ENCODE measurements at places on chromosomes 7 and 10. TPM values are rescaled to one million over a fixed set of nuclear protein-coding genes. Genes with fewer than 3 reads are reported as not detected.

DNA sequence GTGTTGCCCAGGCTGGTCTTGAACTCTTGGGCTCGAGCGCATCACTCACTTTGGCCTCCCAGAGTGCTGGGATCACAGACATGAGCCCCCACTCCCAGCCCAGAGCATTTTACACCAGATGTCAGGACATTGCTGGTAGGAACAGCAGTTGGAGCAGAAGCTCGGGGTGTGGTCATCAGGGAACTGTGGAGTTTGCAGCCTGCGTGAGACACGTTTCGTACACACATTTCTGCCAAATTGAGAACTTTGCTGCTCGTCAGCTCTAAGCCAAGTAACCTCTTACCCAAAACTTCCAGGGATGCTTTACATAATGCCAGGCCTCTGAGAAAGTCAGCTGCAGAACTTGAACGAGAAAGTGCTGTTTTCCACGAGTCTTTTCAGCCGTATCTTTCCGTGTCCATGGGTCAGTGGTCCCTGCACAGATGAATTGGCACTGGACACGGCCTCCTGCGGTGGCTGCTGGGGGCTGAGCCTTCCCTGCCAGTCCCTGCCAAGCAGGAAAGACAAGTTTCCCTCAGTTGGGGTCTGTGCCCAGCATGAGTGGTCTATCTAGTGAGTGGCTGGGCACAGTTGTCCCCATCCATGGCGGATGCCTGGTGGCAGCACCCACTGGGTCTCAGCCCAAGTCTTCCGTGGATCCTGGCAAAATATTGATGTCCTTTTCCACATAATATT is 54.4 kb downstream of the DNAJB6 start:
- ATAC-seq, result no peak

The PAPOLB gene
- 0.31 TPM for total RNA-seq

- no peak for ATAC-seq
These were observed 118.7 kb upstream of the CDK6 start for GRCh38 chr7:92955081-92955480.

DNA sequence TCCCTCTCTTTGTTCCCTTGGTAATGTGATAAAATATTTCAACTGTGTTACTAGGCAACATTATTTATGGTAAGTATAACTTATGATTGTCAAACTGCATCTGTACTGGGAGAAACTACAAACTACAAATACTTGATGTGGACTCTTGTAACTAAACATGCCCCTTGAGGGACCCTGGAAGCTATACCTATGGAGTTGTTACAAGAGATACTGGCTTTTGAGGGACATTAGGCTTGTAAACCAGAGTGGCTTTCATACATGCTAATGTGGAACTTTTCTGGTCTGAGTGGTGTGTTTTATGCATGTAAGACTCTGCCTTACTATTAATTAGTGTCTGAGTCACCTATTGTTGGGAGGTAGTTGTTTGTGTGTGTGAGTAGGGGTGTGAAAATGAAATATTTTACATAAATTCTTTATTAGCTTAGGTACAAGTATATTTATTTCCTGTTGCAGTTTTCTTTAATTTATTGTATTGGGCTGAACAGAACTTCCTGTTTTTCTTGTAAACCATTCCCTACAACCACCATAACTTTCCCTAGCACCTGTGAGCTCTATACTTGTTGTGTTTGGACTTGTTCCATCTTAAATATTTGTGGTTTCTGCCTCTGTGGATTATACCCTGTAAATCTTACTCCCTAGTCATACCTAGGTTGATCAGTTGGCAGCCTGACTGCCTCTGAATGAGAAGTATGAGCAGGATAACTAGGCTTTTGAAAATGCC is 49.8 kb downstream of the STK31 start:
- no peak for ATAC-seq

GRCh38 chr10:19250546-19250945 is 201.9 kb downstream of the MALRD1 start:
- ATAC-seq, result no peak

- ATAC-seq, result no peak
These were observed 1.9 kb upstream of the NDUFB2 start for GRCh38 chr7:140694592-140694991.

DNA sequence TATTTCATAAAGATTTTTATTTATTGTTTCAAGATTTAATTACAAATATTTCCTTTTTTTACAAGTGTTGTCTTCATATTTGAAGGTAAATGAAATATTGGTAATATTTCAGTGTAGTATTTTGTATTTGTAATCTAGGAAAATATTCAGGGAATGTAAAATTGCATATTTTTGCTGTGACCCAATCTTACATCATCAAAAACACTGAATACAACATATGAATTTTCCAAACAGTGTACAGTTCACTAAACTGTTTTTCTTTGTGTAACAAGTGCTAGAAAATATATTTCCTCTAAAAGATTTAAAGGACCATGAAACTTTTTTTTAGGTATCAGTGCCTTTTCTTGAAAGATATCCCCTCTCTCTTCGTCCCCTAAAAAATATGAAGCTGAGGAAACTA is 251.9 kb upstream of the KCND2 start:
- no peak for ATAC-seq

DNA sequence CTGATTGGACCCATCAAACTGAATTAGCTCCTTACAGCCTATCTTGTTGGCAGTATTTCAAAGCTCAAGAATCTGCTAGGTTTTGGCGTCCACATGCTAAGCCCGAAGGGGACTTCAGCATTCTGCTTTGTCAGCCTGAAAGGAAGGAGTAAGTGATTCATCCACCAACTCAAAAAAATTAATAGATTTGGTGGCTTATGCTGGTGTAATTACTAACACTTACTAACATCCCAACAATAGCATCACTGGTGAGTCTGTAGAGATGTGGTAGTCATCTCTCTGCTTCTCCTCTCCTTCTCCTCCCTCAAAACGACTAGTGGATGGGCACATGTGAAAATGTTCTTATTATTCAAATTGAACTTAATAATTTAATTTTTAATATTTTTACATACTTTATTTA is 53.8 kb upstream of the EGR2 start:
- ATAC-seq, result no peak

GRCh38 chr10:15374566-15374965 is 3.5 kb upstream of the FAM171A1 start:
- no peak for ATAC-seq

The PRPS1L1 gene
- total RNA-seq, result not detected

The PAPSS2 gene
- total RNA-seq, result 13.1 TPM

The ADAM8 gene
- 3.3 TPM for total RNA-seq

The FBXO24 gene
- not detected for total RNA-seq

GRCh38 chr10:133040198-133040597 is 47.5 kb upstream of the ADGRA1 start:
- ATAC-seq, result no peak

DNA sequence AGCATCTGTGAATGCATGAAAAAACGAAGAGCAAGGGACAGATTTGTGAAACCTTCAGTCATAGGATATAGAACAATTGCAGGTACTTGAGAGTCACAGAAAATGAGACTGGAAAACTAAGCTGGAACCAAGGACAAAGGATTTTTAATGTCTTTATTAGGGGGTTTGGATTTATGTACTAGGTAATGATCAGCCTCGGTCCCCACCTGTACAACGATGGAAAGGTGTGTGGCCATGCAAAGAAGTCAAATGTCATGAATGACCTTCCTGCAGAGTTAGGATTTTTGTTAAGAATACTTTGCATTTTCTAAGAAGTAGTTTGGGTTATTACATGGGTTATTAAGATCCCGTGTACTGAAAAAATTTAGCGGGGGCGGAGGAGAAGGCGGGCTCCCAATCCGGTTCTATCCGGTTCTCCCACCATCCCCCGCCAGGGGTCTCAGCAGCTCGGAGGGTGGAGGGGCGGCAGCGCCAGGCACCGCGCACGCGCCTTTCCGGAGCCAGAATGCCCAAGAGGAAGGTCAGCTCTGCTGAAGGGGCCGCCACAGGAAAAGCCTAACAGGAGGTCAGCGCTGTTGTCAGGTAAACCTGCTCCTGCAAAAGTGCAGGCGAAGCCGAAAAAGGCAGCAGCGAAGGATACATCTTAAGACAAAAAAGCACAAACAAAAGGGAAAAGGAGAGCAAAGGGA is 327.5 kb upstream of the PLXDC2 start:
- peak; percentile 80 for ATAC-seq

GRCh38 chr10:84891631-84892030 is 563.2 kb downstream of the CCSER2 start:
- no peak for ATAC-seq

- ATAC-seq, result no peak
These were observed 40.6 kb downstream of the BTBD16 start for GRCh38 chr10:122311716-122312115.

- no peak for ATAC-seq
These were observed 269.6 kb downstream of the SORCS3 start for GRCh38 chr10:104910712-104911111.

The AKR1C8 gene
- not detected for total RNA-seq

GRCh38 chr7:112427984-112428383 is 22.3 kb upstream of the IFRD1 start:
- no peak for ATAC-seq

The PDSS1 gene
- 3.7 TPM for total RNA-seq

DNA sequence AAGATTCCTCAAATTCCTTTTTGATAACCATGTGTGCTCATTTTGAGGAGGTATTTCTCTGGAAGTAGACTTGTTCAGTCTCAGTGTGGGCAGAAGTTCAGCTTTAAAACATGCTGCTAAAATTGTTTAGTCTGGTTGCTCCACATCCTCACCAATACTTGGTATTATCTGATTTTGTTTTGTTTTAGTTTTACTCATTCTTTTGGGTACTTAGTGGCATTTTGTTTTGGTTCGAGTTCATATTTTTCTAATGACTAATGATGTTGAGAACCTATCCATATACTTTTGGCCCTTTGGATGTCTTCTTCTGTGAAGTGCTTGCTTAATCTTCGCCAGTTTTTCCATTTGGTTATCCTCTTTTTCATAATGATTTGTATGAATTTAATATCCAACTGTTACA is 694.2 kb upstream of the FZD8 start:
- no peak for ATAC-seq

DNA sequence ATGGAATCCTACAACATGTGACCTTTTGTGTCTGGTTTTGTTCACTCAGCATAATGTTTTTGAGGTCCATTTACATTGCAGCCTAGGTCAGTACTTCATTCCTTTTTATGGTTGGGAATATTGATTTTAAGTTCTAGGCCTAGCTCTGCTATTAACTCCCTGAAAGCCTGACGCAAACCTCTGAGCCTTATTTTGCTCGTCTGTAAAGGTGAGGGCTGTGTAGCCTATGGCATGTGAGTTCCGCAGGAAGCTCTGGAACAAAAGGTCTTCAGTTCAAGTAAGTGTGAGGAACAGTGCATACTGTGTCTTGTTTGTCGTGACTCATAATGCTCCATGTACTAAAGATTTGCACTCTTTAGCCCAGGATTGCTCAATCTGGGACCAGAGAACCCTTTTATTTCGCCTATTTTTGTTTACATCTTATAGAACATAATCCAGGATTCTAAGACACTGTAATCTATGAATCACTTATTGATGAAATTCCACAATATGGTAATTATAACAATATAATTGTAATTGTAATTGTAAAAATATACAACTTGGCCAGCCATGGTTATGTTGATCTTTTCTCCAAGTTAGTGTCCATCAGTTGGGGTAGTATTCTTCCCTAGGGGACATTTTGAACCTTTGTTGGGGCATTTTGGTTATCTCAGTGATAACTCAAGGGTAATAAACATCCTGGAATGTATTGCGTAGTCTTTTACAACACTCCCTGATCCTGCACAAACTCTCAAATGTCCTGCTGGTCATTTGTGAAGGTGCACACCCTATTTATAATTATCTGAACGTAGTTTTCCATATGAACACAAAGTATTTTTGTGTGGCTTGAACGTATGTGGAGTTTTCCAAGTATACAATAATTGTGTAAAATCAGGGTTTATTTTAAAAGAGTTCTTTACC is 184.7 kb downstream of the VTI1A start:
- no peak for ATAC-seq

- ATAC-seq, result no peak
These were observed 10.2 kb upstream of the MRPS24 start for GRCh38 chr7:43879477-43879876.

The VIM gene
- total RNA-seq, result 1,717 TPM
